ENCODE measurements at places on chromosomes 1 and 21.
A peak's percentile ranks its signal among the peaks of the same experiment; 100 is the strongest.

DNA sequence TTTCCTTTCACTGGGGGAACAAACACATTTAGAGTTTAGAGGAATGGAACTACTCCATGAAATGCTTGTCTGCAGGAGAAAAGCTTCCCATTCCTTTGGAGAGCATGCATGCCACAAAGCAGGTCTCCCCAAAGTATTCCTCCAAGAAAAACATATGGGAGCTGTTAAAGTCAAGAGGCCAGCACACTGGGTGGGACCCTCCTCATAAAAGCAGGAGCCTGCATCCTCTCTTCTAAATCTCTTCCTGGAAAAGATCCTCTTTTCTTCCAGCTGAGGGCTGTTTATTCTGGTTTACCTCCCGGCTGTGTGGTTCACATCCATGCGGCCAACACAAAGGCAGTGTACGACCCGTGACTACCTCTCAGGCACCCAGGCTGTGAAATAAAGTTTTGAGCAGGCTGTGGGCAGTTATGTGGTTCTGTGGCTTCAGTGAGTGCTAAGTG lies 103.4 kb downstream of the TENT5C start:
- no peak for DNase-seq

DNA sequence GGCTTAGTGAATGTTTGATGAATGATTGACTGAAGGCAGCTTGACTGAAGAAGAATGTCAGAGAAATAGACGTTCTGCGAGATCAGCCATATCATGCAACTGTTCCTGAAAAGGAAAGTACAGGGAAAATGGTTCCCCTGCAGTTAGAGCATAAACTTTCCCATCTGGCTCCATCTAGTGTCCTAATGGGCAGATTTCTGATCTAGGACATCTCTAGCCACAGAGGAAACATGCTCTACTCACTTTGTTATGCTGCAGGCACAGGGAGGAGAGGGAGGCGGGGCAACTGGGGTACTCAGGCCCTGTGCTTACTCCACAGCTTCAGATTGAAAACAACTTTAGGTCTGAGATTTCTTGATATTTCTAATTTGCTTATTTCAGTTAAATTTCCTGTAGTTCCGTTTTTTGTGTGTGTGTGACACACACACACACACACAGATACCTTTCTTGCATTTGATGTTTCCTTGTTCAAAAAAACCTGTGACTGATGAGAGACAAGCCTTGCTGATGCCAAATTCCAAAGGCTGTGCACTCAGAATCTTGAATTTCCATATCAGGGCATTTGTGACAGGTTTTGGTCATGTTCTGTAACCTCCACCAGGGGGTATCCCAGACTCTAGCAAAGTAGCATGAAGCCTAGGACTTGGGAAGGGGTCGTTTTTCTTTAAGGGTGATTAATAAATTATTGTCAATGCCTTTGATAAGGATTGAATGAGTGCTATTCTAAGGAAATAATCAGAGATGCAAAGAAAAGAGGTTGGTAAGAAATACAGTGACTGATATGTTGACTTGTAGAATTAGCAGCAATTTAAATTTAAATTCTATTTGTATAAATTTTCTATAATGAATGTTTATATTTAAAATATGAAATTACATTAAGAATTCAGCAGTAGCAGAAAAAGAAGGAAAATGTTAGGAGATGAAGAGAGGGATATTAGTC lies 139.7 kb upstream of the BEND5 start:
- no peak for DNase-seq

DNA sequence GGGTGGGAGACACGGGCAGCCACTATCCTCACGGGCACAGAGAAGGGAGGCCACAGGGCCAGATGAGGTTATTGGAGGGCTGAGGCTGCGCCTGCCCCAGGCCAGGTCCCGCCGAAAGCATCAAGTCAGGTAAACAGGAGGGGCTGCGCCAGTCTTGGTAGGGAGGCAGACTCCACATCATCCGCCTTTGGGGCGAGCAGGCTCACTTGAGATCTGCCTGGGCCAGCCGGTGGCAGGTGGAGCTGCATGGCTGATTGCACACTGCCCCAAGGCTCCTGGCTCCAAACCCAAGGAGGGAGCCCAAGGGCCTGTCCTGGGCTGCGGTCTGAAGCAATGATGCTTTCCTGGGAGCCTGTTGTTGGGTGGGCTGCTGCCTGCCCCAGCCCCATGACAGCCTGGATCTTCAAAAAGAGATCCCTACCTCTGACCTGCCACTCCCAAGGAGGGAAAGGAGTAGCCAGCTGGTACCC lies 4.6 kb downstream of the SMIM1 start:
- no peak for DNase-seq

GRCh38 chr1:155834296-155834926 lies 22.6 kb downstream of the GON4L start:
- no peak for DNase-seq

DNA sequence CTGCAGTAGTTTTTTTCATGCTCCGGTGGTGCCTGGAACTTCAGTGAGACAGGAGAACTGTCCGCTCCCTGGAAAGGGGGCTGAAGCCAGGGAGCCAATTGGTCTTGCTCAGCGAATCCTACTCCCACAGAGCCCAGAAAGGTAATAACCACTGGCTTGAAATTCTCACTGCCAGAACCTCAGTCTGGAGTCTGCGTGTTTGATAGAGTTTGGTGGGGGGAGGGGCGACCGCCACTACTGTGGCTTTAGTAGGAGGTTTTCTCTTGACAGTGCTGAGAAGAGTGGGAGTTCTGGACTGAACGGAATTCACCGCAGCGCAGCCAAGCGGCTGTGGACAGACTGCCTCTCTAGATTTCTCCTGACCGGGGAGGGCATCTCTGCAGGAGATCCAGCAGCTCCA lies 8.0 kb upstream of the OR2M3 start:
- DNase-seq: no peak

GRCh38 chr1:47785561-47786271 lies 211.5 kb downstream of the TRABD2B start:
- no peak for DNase-seq

DNA sequence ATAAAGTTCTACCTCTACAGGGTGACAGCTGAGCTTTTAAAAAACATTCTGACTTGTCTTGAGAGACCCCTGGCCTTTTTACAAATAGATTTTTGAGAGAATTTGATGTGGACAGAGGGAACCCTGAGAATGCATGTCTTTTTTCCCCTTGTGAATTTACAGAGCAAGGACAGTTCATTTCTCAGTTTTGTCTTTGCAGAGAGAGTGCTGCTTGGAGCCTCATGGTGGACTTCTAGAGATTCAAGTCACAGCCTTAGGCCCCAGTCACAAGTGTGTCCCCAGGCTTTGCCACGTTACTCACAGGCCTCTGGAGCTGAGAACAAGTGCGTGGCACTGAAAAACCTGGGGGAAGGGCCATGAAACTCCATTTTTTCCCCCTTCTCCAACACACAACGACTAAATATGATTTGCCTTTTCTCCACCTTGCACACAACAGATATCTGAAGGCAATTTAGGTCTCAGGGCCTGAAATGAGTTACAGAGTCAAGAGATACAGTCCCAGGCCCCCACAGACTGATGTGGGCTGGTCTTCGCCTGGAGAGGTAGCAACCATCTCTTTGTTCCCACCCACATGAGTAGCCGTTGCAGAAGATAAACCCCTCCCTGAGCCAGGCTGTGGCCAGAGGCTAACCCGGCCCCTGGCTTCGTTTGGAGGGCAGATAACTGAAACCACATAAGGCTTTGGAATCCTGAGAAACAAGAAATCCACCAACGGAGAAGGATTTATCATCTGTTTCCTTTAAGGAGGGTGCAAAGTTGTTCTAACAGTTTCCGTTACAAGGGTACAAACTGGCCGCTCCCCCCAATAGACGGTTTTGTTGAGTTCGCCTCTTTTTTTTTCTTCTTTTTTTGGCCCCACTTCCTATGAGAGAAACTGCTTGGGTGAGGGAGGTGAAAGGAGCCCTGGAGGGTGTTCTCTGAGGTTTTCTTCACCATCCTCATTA lies 1.0 kb upstream of the PIGV start:
- DNase-seq: peak; percentile 28

GRCh38 chr1:55547405-55547804 lies 332.2 kb upstream of the USP24 start:
- DNase-seq: no peak

GRCh38 chr21:45994759-45995685 lies 13.5 kb downstream of the COL6A1 start:
- no peak for DNase-seq

DNA sequence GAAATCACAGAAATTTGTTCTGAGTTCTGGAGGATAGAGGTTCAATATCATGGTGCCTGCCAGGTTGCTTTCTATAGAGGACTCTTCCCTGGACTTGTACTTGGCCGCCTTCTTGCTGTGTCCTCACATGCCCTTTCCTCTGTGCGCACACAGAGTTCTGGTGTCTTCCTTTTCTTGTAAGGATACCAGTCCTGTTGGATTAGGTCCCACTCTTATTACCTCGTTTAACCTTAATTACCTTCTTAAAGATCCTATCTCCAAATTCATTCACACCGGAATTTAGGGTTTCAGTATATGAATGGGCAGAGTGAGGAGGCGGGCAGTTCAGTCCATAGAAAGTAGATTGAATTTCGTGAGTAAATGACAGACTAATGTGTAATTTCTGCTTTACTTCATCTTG lies 413.9 kb downstream of the NCAM2 start:
- DNase-seq: no peak

DNA sequence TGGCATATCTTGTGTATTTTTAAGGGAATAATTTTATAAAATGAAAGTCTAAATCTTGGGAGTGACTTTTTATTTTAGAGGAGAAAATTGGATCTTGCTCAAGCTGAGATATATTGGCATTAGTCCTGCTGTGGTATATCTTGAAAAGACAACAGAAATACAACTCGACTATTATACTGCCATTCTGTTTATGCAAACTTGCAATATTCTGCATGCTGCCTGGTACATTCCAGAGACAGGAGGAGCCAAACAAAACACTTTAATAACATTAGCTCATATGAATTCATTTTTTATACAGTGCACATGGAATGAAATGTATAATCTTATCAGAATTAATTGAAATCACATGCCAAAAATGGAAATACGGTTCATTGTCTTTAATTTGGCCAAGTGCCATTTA lies 176.0 kb upstream of the NRIP1 start:
- DNase-seq: no peak

GRCh38 chr1:60535713-60536112 lies 462.1 kb upstream of the C1orf87 start:
- DNase-seq: no peak

DNA sequence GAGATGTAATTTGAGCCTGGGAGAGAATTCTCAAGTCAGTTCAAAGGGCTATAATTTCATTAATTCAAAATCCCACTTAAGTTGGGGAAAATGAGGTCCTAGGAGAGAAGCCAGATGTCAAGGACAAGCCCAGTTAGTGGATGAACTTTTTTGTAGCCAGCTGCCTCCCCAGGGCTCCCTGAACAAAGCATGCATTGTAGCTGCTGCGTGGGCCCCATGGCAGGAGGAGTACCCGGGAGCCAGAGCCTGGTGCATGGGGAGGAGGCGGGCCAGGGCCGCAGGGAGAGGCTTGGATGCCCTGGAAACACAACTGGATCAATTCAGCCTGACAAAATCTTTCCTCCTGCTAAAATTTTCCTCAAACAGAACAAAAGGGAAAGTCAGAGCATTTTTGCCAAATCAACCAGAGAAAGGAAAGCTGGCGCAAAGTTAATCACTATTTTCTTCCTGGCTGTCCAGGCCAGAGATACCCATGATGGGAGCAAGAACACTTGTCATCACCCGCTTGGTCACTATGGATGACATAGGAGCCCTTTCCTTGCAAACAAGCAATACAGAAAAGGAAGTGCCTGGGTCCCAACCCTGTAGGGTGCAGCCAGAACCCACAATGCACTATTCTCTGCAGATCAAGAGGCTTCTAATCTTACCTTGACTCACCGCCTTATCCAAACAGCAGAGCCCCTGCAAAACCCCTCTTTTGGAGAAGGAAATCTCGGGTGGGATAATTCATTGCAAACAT lies 248.1 kb upstream of the RAB4A start:
- DNase-seq: no peak

- no peak for DNase-seq
Measured at GRCh38 chr1:63112155-63112900, 210.0 kb upstream of the FOXD3 start.

DNA sequence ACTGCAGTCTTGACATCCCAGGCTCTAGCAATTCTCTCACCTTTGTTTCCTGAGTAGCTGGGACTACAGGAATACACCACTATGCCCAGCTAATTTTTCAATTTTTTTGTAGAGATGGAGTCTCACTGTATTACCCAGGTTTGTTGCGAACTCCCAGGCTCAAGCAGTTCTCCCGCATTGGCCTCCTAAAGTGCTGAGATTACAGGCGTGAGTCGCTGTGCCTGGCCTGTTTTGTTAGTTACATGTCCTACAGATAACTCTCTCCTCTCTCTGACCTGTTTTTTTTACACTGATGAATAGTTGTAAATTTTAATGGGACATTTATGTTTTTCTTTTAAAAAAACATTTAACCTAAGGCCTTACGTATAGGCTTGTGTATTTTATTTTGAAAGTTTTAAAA lies 19.8 kb downstream of the PTBP2 start:
- no peak for DNase-seq

GRCh38 chr21:14243461-14243860 lies 27.5 kb downstream of the RBM11 start:
- no peak for DNase-seq

DNA sequence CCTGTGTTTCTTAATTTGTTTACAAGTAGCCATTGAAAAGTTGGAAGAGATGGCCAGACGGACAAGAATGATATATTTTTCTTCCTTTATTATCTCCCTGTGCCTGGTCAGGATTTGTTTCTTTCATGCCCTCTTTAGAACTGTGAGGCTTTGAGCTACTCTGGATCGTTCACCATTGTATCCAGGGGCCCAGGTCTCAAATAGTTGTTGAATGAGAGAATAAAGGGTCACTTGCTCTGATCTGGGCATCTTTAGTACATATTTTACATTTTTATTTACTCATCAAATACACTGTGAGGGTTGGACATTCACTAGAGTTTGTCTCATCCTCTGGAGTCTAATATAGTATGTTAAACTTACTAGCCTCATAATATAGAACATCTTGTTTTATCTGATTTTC lies 48.7 kb downstream of the IVNS1ABP start:
- no peak for DNase-seq

DNA sequence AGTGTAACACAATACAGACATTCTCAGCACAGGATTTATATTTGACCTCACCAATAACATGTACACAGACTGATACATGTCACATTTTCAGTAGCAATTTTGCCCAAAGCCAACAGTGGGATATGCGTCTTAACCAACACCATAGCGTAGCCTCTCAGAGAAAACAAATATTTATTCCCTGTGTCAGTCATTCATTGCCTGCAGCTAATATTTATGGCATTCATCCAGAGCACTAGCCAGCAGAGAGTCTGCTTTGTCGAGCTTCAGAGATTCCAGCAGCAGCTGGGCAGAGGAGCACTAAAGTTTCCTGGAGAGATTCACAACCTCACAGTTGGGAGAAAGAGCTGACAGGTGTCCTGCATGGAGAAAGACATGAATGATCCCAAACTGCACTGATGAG lies 400.7 kb upstream of the DAB1 start:
- no peak for DNase-seq
